ENCODE measurements at places on chromosomes 1 and 21.

DNA sequence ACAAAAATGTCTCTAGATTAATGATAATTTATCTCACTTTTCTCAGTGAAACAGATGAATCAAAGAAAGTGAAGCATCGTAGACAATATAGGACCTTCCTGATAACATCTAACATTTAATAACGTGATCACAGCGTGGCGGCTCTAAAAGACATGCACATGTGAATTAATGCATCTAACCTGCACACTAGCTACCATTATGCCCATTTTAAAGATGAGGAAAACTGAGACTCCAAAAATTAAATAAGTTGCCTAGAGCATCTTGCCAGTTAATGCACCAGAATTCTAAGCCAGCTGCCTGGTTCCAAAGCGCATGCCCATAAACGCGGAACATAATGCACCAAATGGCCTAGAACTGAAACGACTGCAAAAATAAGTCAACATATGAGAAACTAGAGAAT, 23.5 kb downstream of the ERG start:
- no peak for DNase-seq

- DNase-seq, result no peak
These were observed 59.7 kb downstream of the MIER1 start for GRCh38 chr1:66984491-66984890.

DNA sequence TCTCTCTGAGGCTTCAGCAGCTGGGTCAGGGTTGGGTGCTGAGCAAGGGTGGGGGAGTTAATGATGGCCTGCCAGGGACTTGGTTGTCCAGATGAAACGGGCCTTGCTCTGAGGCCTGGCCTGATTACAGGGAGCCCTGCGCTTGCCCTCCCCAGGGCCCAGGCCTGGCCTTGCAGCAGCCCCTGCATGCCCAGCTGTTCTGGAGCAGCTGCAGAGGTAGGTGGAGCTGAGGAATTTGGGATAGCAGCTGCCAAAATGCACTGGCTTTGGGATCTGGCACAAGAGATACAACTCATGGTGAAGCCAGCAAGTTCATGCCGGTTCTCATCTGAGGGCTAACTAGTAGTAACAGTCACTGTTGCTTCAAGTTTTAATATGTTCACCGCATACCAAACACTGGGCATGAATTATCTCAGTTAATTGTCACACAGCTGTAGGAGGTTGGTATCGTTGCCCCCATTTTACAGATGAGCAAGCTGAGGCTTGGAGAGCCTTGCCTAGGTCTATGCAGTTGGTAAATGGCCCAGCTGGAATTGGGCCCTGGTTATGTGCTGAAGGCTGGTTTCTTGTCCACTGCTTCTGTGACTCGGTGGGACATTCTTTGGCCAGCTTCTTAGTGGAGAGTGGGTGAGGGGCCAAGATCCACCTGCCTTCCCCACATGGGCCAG, 7.3 kb upstream of the SERINC2 start:
- DNase-seq, result no peak

DNA sequence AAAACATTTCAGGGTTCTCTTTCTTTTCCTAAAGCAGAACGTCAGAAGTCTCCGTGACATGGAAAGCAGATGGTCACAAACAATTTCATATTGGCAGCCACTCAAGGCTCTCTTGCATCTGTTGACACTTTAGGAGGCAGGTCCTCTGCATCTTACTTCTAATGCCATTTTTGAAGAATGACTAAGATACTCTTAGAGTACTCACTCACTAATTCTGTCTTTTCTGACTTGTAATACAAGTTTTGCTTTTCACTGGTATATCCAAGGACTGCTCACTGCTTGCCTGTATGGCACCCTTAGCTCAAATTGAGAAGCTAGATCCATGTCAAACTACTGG, 68.3 kb downstream of the PRRX1 start:
- no peak for DNase-seq

GRCh38 chr1:21930080-21930571, 7.0 kb downstream of the HSPG2 start:
- DNase-seq, result no peak

- no peak for DNase-seq
These were observed 26.1 kb upstream of the SLAMF6 start for GRCh38 chr1:160548960-160549664.

GRCh38 chr1:179230251-179230650, 774 bp upstream of the ABL2 start:
- DNase-seq, result no peak

DNA sequence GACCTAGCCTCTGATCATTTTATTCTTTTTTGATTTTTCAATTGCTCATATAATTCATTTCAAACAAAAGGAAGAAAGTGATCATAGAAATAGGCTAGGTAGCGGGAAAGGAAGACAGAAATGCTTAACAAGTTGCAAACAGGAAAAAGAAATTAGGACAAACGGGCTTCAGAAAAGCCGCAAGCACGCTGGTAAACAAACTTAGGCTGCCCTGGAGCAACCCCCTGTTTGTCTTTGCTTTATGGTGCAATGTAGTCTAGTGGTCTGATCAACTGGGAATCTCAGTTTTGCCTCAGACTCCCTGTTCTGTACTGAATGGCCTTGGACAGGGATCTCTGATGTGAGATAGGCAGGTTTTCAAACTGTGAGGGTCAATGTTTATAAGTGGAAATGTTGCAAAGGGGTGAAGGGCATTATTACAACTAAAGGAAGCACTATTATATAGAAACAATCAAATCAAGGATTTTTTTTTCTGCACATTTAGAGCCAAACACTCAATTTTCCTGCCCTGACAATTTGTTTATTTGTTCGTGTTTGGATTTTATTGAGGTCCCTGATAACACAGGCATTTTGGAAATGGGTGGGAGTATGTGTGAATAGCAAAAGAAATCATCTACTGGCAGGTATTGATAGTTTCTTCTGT, 146.8 kb upstream of the NRIP1 start:
- no peak for DNase-seq

GRCh38 chr1:212309967-212310366, 24.8 kb downstream of the PPP2R5A start:
- no peak for DNase-seq

DNA sequence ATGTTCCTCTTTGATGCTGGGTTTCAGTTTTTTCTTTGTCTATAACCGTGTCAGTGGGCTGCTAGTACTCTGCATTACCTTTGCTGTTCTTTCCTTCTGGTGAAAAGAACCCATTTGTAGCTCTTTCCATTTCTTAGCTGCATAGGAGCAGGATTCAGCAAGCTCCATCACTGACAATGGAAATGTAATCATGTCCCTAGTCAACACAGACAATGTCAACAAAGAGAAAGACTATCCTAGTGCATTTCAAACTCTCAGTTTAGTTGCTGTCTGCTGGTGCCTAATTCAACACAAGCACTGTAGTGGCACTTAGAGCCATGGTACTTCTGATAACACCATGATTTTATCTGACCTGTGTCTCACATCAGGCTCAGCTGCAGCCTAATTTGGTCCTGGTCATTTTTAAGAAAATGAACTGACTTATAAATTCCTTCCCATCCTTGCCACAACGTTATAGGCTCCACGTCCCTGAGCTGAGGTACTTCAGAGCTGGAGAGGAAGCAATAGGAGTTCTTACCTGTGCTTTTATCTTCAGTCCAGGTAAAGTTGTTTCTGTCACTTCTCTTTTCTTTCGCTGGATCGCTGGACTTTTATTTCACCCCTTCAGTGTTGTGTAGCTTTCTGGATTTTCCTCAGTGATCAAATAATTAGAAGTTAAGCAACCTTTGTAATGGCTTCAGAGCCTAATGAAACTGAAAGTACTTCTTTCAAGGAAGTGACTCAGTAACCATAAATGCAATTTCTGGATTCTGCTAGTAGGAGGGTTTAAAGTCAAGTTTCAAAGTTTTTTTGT, at the start of gene GBP3:
GBP3 (minus strand) TSS at position 700 of the 793 bp plus-strand sequence. CDS start 2,145 bp downstream, outside the sequence.
- no peak for DNase-seq

Measured in stimulated activated effector memory CD8-positive, alpha-beta T cell treated with anti-CD3 and anti-CD28 coated beads, Interleukin-12 subunit alpha, Interleukin-12 subunit beta, amount 100 ng/mL, for 72 hours (primary cell).